ENCODE measurements at places on chromosomes 1 and 21.
A peak's percentile ranks its signal among the peaks of the same experiment; 100 is the strongest.

DNA sequence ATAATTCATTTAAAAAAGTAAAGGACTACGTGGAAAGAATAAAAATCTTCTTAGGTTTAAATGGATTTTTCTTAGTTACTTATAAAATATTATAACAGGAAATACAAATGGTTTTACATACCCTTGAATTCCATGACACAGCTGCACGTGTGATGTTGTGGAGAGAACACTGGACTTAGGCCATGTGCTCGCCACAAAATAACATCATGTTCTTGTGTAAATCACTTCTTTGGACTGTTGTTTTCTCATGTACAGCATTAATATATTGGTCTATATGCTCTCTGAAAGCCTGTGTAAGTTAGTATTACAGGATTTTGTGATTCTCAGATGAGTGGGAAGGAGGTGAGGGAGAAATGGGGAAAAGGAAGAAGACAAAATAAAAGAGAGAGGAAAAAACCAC is 228.2 kb downstream of the DNM3 start:
- no peak for DNase-seq

GRCh38 chr1:15940110-15941043 is 35.5 kb downstream of the ZBTB17 start:
- DNase-seq: no peak

DNA sequence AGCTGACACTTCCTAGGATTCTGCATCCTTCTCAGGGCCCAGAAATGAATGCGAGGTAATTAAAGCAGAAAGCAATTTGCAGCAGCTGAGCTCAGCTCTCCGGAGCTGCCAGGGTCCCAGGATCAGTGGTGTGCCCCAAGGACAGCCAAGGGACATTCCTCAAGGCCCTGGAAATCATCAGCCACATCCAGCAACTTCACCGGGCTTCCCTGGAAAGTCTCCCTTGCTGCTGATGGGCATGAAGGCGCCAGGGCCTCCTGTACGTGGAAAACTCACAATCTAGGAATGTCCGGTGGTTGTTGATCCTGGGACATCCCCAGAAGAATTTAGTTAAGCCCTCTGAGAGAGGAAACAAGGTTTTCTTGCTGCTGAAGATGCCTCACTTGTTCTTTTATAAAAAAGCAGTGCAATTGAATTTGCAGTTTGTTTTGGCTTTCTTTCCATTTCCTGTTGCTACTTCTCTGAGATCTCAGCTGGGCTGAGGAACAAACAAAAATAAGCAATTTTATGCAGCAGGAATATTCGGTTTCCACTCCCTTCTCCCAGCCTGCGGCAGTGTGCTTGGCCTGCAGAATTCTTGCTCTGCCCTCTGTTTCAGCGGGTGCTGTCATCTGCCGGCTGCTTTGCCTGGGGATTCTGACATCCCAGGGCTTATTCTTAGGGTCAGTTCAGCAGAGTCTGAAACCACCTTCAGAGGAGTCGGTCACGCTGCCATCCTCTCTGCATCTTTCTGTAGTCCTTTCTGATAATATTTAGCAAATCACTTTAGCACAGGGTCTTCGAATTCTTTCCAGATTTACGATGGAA is 85.9 kb downstream of the TCP10L start:
- no peak for DNase-seq

DNA sequence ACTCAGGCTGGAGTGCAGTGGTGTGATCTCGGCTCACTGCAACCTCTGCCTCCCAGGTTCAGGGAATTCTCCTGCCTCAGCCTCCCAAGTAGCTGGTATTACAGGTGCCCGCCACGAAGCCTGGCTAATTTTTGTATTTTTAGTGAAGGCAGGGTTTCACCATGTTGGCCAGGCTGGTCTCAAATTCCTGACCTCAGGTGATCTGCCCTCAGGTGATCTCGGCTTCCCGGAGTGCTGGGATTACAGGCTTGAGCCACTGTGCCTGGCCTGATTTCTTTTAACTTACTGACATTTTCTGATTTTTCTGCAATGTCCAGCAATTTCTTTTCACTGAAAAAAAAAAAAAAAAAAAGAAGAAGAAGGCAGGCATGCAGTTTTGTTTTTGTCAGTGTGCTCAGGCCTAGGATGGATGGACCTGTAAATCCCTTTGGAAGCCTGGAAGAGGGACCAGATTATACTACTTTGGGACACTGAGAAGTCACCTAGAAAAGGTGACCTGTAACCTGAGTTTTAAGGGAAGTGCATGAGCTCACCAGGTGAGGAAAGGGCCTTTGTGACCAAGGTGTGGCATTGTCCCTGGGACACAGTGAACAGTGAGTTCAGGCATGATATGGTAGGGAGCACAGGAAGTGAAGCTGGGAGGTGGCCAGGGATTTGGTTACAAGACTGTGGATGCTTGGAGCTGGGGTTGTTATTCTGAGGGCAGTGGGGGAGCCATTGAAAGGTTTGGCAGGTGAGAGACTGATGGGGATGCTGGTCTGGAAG is 2.7 kb upstream of the TMEM61 start:
- no peak for DNase-seq

GRCh38 chr1:63051356-63051755 is 267.4 kb downstream of the ATG4C start:
- no peak for DNase-seq

- no peak for DNase-seq
Measured at GRCh38 chr1:232635778-232636356, 5.9 kb upstream of the SIPA1L2 start.

DNA sequence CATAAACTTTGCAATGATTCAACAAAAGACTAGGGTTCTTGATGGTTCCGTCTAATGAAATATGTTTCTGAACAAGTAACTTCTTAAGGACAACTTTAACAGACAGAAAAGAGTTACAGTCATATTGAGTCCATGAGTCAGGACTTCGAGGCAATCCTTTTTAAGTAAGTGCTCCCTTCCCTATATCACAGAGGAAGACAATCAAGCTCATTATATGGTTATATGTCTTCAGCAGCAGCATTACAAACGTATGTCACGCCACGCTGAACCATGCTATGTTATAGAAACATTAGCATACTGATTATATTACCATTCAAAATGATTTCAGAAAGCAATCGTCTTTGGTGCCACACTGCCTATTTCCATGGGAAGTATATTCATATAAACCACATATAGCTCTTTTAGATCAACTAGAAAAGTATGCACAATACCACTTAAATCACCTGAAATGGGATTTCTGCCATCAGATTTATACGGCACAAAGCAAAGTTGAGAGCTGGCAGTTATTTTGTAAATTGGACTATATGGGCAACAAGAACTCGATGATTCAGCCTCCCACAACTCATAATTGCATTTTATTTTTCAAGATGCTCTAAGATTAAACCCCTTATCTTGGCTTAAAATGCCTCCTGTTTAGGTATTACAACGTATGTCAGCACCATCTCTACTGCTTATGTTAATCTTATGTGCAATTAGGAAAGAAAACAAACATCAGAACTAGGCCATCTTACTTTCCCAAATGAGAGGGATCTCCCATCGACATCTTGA is 111.3 kb upstream of the SAMSN1 start:
- no peak for DNase-seq

DNA sequence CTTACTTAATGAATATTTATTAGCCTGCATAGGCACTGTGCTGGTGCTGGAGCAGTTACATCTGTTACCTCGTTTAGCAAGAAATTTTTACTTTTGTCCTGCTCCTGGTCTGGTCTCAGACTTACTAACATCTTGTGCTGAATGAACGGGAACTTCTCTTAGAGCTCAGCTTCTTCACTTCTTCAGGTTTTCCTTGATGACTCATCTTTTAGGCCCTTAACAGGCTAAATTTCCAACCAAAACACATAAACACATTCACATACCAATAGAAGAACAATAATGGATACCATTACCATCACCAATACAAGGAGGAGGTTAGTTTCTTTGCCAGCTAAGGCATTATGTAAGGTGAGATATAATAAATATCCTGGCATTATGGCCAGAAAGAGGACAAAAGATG is 68.9 kb downstream of the IFI44 start:
- no peak for DNase-seq

- no peak for DNase-seq
Measured at GRCh38 chr1:167762061-167762746, 40.4 kb downstream of the MPZL1 start.

DNA sequence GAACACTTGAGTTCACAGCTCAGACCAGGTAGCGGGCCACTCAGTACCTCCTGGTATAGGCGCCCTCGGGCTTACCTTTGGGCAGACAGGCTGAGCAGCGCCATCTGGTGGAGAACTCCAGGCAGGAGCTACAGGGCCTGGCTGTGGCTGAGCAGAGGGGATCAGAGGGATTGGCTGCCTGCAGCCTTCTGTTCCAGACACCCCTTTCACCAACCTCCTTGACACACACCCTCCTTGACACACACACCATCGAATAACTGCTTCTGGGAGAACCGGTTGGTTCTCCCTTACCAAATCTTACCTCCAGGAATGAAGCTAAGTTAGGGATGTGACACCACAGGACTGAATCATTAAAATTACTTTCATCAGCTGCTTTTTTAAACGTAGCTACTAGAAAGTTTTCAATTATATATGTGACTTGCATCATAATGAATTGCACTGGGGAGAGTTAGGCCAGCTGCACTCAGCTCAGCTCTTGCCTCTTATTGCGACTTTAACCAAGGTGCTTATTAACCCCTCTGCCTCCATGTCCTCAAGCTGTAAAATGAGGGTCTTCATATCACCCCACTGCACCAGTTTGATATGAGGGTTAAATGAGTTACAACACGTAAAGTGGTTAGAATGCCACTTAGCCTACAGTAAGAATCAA is 6.6 kb downstream of the LIN28A start:
- DNase-seq: peak; percentile 31

DNA sequence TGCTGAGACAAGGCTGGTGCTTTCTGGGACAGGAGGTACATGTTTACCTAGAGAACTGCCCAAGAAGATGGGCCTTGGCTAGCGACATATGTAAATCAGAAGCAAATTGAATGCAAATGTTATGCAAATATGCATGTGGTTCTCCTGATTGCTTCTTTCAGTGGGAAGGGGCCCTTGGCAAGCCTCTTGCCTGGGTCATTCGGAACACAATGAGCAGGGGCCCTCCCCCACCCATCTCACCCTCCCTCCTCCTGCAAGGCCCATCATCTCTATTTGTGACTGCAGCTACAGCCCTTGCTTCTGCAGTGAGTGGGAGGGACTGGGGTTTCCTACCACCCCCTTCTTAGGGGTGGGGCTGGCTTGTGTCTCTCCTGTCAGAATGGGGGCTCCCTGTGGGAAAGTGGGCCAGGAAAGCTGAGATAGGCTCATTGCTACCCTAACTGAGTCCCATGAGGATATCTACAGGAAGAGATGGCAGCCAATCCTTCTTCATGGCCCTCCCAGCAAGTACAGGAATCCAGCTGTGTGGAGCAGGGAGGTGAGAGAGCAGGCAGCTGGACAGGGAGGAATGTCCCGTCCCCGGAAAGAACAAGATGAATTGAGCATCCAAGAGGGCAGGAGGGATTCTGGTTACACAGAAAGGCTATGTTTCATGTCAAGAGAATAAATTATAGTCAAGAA is 31.0 kb downstream of the FOXD2 start:
- no peak for DNase-seq

DNA sequence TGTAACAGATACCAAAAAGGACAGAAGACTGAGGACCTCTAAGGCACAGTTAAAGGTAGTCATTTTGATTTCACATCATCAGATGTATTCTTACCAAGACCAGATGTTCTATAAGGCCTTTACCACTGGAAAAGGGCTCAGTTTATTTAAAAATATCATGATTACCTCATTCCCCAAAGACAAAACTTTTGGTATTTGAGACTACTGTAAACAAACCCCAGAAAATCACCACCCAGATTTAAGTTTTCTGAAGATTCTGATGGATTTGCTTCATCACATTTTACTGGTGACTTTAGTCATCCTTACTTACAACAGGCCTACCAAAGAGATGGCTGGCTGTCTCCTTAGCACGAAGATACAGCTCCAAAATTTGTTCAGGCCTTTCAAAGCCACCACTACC is 8.3 kb downstream of the ENAH start:
- DNase-seq: no peak

DNA sequence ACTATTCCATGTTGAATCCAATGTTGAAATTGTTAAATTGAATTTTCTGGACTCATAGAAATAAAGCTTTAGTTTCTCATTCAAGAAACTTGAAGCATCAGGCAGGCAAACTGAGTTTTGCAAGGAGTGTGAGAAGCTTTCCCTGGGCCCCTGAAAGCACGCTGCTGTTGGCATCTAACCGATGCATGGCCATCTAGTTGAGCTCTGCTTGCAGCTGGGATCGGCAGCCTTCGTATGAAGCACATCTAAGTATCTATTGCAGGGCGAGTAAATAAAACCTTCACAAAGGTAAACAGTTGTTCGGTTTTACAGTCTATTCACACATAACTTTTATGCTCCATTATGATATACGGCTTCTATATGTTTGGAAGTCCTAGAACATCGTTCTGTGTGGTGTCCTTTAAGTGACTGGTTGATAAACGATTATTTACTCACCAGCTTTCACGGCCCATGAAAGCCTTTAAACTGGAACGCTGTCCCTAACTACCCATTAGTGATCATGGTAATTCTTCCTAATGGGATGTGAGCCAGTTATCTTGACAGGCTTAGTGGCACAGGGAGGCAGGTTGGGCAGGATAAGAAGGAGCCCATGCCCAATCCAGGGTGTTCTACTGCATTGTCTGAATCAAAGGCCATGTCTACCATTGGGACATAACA is 71.7 kb downstream of the SEC16B start:
- DNase-seq: no peak

- DNase-seq: no peak
Measured at GRCh38 chr1:116401646-116402176, 28.7 kb downstream of the ATP1A1 start.

DNA sequence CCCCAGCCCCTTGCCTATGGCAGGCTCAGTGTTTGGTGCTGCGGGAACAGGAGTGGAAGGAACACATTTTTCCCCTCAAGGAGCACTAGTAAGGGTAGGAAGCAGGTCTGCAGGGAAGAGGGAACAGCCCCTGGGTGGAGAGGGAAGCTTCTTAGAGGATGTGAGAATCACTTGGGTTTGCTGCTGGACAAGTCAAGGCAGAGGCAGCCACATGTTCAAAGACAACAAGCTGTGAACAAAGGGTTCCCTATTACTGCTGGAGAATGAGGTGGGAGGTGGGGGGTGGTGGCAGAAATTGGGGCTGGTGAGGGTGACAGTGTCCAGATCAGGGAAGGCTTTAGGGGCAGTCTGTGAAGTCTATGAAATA is 24.8 kb upstream of the CITED4 start:
- DNase-seq: no peak
